ENCODE measurements at places on chromosomes 1 and 21.

DNA sequence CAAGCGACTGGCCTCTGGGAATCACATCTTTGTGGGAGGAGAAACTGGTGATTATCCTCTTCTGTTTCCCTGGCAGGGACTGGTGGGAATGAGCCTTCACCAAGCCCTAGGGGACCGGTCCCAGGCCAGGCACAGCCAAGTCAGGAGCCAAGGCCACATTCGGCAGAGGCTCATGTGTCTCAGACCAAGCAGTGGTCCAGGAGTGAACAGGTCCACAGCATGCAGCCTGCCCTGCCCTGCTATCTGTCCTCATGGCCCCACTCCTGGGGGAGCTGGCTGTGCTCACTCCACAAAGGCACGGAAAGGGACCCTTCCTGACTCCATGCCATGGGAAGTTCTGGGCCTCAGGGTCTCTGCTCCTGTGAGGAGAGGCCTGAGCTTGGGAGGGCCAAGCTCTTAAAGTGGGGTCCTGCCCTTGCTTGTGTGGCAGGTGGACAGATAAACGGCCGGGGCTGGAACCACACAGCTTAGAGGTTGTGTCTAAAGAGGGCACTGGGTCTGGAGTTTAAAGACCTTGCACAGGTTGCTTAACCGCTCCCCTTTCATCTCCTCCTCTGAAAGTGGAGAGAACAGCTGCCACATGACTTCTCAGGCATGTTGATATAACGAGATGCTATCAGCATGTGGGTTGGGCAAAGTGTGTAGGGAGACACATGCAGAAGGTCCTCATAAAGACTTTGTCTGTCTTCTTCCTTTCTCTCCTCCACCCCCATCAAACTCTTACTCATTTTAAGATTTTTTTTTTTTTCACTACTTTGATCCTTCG is 57.5 kb downstream of the CASQ2 start:
- no peak for DNase-seq

DNA sequence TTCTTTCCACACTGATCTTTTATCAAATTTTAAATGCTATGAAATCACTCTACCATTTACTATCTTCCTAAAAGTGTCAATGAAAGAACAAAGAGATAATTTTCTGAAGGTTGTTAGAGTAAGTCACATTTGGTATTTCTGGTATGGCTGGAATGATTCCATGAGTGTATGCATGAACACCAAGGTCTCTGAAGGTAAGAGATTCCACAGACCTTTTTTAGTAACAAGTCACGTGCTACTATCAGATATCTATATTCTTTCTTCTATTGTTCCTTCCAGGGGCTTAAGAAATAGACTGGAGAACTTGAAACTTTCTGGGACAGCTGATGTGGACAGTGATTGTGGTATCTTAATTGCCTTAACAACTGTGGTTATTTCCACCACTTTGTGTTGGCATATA is 265.0 kb downstream of the SDCCAG8 start:
- no peak for DNase-seq

GRCh38 chr1:94734963-94735901 is 84.9 kb upstream of the SLC44A3 start:
- no peak for DNase-seq

DNA sequence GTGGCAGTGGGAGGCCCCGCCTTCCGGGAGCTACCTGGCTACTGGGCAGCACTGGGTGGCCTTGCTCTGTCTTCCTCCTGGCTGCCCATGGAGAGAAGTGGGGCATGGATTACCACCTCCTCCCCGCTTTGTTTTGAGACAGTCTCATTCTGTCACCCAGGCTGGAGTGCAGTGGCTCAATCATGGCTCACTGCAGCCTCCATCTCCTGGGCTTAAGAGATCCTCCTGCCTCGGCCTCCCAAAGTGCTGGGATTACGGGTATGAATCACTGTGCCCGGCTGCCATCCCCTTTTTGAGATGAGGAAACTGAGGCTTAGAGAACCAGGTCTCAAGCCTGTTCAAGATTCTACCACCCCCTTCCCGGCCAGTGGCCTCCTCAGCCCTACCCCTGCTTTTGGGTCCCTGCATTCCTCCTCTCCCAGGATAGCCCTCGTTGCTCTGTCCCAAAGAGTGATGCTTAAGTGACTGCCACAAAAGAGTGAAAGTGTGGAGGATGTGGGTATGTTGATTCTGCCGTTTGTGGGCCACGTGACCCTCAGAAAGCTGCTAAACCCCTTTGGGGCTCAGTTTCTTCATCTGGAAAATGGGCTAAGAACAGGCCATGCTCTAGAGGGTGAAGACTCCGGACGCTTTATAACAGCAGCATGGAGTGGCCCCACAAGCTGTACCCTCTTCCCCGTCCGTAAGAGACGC is 7.8 kb downstream of the HES3 start:
- DNase-seq = no peak

DNA sequence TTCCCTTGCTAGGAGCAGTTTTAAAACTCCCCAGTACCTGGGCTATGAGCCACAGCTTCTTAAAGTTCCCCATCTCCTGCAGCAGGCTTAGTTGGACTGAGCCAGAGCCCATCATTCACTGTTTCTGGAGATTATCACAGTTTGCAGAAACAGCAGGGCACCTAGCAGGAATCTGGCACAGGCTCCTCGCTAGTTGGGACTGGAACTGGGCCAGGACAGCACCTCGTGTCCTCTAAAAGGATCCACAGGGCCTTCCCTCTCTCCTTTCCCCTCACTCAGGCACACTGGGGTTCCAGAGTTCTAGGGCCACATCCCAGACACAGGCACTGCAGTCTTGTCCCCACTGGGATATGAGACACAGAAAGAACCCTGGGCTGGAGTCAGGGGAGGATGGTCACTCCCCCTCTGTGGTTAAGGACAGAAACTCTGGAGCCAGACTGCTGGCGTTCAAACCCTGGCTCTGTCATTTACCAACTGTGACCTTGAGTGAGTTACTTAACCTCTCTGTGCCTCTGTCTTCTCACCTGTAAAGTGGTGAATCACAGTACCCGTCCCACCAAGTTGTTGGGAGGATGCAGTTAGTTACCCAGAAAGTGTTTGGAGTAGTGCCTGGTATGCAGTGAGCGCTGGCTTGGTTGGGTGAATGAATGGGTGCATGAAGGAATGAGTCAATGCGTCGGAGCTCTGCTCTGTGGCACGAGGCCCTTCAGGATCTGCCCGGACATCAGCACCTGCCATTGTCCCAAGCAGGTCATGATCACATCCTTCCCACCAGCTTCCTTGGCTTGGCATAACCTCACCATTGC is 18.8 kb upstream of the ECE1 start:
- DNase-seq = no peak

GRCh38 chr1:236734141-236734765 is 48.0 kb downstream of the ACTN2 start:
- peak; percentile 94 for DNase-seq

DNA sequence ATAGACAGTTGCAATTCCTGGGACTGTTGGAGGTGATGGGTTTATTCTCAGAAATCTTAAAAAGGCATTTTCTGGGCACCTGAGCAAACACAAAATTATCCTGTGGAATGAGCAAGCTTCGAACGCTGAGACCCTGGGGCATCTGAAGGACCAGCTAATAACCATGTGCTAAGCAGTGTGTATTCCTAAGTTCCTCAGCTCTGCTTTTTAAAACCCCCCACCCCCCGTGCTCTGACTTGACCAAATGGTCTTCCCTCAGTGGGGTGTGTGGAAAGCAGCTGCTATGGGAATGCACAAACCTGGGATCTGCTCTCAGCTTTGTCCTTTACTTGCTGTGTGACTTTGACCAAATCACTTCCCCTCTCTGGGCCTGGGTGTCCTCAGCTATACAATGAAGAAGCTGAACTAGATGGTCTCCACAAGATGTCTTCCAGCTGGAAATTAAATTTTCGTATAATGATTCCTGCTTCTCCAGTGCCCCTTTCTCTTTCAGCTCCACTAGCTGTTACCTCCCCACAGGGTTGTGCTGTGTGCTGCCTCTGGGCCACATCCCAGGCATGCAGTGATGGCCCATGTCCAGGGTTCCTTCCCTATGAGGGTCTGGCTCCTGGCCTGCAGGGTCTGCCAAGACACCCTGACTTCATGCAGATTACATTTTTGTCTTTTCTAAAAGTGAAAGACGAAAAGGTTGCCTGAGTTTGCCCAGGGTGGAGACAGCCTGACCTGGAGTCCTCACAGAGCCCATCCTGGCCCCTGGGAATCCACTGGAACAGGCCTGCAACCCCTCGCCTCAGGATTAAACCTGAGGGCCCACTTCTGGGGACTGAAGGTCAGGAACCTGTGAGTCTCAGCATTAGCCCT is 14.9 kb upstream of the CD247 start:
- DNase-seq = no peak

GRCh38 chr1:54476530-54477109 is 70.4 kb upstream of the SSBP3 start:
- DNase-seq = no peak

- DNase-seq = no peak
Measured at GRCh38 chr1:187034501-187034900, 205.8 kb downstream of the PLA2G4A start.

- no peak for DNase-seq
Measured at GRCh38 chr1:237894131-237894530, 3.4 kb upstream of the ZP4 start.

GRCh38 chr21:14616380-14617039 is 70.4 kb upstream of the SAMSN1 start:
- no peak for DNase-seq

- DNase-seq = peak; percentile 43
Measured at GRCh38 chr21:38306433-38307141, 49.8 kb downstream of the KCNJ15 start.

GRCh38 chr1:229848752-229849677 is 218.0 kb upstream of the GALNT2 start:
- DNase-seq = peak; percentile 39

DNA sequence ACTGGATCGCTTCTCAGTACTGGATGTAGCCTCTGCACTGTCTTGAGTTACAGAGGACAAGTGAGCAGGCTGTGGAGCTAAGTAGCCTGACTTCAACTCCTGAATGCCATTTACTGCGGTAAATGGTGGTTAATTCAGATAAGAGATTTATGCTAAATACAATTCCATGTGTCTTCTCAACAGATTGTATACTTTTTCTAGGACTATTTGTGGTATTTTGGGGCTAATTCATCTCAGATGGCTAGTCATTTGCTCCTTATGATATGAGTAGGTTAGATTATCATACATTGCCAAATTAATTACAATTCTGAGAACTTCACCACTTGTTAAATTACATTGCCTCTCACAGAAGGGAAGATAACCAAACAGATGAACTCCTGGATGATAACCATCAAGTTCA is 90.5 kb downstream of the NTNG1 start:
- DNase-seq = no peak

- DNase-seq = no peak
Measured at GRCh38 chr1:153973525-153973924, 3.9 kb downstream of the JTB start.

DNA sequence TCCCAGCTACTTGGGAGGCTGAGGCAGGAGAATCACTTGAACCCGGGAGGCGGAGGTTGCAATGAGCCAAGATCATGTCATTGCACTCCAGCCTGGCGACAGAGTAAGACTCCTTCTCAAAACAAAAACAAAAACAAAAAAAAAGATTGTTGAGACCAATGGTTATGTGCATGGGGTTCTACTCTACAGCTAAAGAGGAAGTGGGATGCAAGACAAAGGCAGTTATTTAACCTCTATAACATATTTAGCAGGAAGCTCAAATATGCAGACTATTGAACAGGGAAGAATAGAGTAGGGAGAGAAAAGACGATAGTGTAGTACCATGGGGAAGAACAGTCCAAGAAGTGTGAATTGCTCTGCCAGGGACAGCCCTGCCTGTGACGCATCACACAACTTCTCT is 227.7 kb downstream of the SMYD3 start:
- no peak for DNase-seq

DNA sequence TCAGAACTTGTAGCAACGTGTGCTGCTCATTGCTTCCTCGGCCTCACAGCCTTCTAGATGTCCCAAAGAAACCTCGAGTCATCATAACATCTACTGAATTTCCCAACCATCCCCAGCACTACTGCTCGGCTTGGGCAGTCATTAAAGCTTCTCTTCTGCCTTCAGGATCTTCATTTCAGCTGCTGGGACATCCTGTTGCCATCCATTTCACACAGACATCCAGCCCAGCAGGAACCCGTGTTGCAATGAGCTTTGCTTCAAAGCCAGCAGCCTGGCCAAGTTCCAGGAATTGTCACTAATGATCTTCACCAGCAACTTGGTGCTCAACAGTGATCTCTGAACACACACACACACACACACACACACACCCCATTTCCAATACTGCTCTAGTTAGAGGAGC is 18.5 kb downstream of the WLS start:
- peak; percentile 83 for DNase-seq

GRCh38 chr21:35615325-35615724 is 445.0 kb downstream of the SETD4 start:
- no peak for DNase-seq

DNA sequence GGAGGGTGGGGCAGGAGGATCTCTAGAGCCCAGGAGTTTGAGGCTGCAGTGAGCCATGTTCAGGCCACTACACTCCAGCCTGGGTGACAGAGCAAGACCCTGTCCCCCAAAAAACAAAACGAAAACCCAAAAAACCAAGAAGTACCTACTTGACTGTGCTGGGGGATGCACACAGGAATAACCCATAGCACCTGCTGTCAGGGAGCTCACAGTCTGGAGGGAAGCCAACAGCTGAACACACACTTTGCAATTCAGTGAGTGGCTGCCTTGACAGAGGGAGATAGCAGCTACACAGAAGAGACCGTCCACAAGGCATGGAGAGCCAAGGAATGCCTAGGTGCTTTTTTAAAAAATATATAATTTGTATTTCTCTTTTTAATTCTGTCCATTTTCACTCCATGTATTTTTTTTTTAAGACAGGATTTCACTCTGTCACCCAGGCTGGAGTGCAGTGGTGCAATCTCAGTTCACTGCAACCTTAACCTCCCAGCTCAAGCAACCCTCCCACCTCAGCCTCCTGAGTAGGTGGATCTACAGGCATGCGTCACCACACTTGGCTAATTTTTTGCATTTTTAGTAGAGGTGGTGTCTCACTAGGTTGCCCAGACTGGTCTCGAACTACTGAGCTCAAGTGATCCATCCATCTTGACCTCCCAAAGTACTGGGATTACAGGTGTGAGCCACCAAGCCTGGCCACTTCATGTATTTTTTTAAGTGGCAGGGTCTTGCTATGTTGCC is 68.7 kb downstream of the NID1 start:
- DNase-seq = no peak

GRCh38 chr1:183830389-183830788 is 25.5 kb downstream of the RGL1 start:
- no peak for DNase-seq

DNA sequence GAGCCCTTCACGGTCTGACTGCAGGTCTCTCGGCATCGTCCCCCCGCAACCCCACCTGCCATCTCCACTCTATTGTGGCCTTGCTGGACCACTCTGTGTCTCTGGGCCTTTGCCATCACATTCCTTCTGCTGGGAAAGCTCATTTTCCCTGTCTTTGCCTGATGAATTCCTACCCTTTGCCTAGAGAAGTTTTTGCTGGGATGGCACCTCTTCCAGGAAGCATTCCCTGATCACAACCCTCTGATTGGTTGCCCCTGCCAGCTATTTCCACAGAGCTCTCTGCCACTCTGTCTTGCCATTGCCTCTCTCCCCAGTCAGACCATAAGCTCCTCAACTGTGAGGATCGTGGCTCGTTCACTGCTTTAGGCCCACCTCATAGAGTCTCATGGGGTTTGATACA is 28.9 kb upstream of the GPR37L1 start:
- no peak for DNase-seq
